H9 (cell line): ENCODE measurements at places on chromosomes 7 and 10.

- DNase-seq = no peak
Measured at GRCh38 chr10:71575934-71576801, 143.4 kb downstream of the C10orf105 start.

- no peak for DNase-seq
Measured at GRCh38 chr10:118541718-118542117, 53.7 kb downstream of the PRLHR start.

DNA sequence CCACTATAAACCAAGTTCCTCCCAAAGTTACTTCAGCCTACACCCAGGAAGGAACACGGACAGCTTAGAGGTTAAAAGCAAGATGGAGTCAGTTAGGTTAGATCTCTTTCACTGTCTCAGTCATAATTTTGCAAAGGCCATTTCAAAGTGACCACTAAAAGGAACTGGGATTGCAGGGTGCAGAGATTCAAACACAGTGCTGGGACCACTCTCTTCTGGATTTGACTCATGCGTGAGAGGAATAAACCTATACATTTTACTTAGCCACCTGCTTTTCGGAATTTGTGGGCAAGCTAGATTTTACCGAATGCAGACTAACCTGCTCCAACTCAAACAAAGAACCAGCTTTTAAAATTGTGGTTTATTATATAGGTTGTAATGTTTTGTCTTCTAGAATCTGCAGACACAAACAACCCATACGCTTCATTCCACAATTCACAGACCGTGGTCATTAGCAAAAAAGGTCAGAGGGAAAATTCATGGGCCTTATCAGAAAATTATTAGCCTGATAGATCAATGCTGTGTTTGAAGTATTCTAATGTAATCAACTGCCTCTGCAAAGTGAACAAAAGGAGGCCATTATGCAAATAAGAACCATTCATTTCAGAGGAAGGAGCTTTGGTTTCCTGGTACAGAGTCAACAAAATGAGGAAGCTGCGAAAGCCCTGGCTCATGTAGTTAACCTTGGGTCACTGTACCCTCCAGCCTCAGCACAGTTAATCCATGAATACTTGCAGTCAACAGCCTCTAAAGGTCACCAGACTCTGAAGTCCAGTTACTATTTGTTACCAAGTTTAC, 342.7 kb upstream of the KLF6 start:
- no peak for DNase-seq

DNA sequence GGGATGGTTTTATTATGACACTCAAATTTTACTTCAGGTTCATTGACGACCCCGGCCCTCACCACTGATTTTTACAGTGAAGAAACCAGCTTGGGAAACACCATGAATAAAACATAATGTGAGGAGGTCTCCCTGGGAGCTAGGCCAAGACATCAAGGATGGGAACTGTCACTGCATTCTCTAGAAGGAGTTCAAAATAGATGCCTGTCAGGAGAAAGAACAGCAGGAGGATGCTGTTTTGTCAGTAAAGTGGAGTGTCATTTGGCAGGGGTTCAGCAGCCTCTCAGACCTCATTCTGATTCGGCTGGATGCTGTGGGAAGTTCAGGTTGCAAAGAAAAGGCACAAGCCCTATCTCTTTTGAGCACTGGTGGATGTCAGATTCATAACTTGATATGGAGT, 360.3 kb upstream of the C7orf33 start:
- no peak for DNase-seq

- DNase-seq = no peak
Measured at GRCh38 chr10:63702092-63702491, 180.9 kb downstream of the REEP3 start.

DNA sequence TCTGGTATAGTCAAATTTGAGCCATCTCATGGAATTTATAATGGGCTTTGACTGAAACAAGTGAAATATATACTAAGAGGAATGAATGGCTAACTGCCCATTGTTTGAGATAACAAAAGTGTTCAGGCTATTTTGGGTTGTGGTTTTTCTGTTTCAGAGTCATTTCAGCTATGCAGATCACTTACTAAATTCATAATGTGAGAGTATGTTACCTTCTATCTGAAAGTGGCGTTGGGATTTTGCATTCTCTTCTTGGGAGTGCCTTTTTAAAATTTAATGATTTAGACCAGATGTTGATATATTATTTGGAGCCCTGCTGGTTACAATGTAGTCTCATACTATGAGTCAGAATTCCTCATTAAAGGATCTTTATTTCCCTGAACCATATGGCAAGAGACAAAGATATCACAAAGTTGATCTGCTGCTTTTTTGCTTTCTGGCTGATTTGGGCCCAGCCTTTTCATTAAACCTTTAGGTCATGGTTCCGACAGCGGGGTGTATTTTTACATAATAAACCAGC, 10.4 kb downstream of the VCL start:
- no peak for DNase-seq

GRCh38 chr7:11648101-11648500, 183.9 kb downstream of the THSD7A start:
- DNase-seq = no peak

DNA sequence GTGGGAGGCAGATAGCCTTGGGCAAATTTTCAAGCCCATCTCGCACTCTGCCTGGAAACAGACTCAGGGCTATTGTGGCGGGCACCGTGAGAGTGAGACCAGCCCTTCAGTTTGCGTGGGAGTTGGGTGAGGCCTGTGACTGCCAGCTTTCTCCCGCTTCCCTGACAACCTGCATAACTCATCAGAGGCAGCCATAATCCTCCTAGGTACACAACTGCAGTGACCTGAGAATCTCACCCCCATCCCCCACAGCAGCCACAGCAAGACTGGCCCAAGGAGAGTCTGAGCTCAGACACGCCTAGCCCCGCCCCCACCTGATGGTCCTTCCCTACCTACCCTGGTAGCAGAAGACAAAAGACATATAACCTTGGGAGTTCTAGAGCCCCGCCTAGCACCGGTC, 275.4 kb downstream of the GRID1 start:
- DNase-seq = no peak

- DNase-seq = no peak
Measured at GRCh38 chr10:113620511-113620910, 43.3 kb downstream of the NRAP start.

DNA sequence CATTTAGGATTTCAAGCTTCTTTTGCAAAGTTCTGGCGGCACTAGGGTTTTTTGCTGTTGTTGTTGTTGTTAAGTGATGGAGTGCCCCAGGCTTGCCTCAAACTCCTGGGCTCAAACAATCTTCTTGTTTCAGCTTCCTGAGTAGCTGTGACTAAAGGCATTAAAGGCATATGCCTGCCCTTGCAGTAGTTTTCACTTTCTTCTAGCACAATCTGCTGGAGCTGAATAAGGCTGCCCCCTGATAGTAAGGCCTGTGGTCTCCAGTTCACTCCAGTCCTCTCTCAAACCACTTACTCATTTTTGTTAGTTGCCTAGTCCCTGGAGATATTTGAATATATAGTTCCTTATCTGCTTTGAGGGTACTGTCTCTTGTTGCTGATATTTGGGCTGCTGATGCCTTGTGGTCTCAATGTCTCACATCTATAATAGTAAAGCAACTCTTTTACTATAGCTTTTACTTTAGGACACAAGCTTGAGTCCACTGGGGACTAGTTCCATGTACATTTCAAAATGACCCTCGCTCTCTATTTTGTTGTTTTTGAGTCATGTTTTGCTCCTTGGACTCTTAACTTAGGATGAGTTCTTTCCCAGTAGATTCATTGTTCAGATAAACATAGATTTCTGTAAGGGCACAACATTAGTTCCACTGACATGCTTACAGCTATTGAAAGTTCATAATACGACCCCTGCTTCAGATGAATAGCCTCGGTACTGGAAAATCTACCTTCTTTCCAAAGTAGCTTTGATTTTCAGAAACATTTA, 25.5 kb downstream of the PHF14 start:
- no peak for DNase-seq
